ENCODE measurements at places on chromosomes 2 and 18. TPM values are rescaled to one million over a fixed set of nuclear protein-coding genes. Genes with fewer than 3 reads are reported as not detected.

DNA sequence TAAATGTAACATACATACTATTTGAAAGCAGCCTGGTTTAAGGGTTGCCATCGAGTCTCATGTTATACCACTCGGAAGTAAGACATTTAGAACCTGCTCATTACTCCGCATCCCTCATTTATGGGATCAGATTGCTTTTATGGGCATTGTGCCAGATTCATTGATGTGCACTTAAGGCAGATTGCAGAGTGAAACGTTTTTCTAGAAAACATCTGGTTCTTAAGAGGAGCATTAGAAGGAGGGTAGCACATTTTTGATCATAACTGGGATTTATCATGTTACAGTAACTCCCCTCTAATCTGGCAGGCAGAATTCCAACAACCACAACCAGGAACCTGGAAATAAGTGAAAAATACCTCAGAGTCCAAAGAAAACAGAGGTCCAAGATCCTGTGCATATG is 74.2 kb upstream of the GALNT3 start:
- DNase-seq = no peak

- DNase-seq = no peak
These were observed 80.4 kb downstream of the LPIN2 start for GRCh38 chr18:2932247-2933181.

CD8B2 gene
- total RNA-seq = 0.10 TPM

C1GALT1C1L gene
- total RNA-seq = 1.2 TPM

RFX8 gene
- 0.96 TPM for total RNA-seq

All from aorta (tissue), 5 donors.